Inflammatory macrophage treated with lipopolysaccharide for 4 hours (primary cell): ENCODE measurements at places on chromosomes 12 and 14.

DNA sequence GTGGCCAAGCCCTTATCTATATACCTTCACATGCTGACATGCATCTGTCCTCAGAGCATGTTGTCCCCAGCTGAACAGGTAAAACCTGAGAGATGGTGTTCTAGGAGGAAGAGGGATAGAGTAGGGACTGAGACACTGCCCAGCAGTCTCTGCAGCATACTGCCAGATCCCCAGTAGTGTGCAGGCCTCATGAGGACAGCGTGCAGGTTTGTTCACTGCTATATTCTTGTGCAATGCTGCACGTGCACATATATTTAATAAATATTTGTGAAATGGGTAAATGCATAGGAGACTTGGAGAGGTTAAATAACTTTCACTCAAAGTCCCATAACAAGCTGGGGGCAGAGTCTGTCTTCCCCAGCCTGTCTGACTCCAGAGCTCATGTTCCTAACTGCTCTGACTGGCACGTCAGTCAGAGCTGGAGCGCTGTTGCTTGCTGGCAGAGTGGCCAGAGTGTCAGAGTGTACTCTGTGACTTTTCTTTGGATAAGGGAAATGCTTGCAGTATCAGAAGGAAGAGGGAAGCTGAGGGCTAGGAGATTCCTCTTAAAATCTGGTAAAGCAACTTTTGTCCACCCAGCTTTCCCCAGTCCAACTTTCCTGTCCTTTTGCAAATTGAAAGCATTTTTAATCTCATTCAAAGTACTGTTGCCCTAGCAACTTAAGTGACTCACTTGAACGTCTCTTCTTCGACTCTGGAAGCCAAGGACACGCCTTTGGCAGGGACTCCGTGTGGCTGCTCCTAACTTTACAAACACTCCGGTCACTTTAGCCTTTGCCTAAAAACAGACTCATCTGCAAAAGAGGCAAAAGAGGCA is 14.9 kb upstream of the POLR3B start:
- DNase-seq: no peak

- no peak for DNase-seq
Measured at GRCh38 chr12:117890644-117891043, 78.1 kb downstream of the KSR2 start.

DNA sequence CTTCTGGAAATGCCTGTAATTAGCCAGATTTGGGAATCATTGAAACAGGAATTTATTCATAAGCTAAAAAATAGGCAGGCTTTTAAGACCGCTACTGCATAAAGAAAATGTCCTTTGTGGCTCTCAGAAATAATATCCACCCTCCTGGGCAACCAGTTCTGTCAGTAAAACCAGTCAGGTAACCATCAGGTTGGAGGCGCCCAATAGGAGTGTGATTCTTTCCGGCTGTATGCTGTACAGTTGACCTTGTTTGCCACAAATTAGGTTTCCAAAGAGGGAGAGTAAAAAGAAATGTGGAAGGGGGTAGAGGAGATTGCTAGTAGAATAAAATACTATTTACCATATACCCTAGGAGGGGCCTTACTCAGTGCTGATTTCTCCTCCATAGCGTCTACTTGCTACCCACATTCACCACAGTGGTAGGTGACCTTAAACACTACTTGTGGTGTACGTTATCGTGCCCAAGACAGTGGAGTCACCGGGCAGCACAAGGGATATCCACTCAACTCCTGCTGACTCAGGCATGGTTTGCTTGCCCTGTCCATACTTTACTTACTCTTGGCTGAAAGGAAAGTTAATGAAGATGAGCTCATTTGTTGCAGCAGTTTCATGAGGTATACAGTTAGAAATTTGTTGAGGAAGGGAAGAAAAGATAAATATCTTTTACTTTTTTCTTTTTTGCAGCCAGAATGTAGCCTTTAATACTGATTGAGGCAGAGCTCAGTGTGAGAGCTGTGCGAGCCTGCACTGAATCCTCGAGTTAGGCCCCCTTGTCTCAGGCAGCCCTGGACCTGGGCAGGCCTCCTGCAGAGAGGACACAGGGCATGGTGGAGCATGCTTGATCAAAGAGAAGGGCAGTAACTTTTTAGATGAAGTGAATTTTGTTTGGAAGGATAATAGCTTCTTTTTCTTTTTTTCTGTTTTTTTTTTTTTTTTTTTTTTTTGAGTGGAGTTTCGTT is 76.7 kb downstream of the DIP2B start:
- no peak for DNase-seq

GRCh38 chr14:35973770-35974169 is 147.6 kb downstream of the BRMS1L start:
- DNase-seq: no peak

GRCh38 chr12:52518574-52519386 is 1.4 kb downstream of the KRT5 start:
- no peak for DNase-seq

DNA sequence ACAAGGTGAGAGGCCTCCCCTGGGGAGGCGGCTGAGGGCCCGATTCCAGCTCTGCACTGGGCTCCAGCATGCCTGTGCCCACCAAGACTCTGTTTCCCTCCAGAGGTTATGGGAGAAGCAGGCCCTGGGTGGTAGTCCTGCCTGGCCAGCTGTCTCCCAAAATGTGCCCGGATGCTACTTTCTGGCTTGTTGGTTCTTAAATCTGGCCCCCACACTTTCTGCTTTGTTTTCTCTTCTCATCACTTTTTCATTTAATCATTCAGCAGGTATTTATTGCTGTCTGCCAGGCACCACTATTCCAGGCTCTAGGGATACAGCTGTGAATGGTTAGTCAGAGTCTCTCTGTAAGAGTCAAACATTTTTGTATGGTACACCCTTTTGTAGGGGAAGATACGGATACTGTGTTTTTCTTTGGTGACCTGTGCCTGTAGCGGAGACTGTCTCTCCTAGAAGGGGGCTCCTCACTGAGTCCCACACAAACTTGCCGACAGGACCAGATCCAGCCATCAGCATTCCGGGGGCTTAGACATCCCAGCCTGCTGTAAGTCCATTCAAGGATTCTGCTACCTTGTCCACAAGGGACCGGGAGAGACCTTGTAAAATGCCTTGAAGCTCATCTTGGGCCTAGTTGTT is 3.8 kb downstream of the DHRS2 start:
- no peak for DNase-seq

DNA sequence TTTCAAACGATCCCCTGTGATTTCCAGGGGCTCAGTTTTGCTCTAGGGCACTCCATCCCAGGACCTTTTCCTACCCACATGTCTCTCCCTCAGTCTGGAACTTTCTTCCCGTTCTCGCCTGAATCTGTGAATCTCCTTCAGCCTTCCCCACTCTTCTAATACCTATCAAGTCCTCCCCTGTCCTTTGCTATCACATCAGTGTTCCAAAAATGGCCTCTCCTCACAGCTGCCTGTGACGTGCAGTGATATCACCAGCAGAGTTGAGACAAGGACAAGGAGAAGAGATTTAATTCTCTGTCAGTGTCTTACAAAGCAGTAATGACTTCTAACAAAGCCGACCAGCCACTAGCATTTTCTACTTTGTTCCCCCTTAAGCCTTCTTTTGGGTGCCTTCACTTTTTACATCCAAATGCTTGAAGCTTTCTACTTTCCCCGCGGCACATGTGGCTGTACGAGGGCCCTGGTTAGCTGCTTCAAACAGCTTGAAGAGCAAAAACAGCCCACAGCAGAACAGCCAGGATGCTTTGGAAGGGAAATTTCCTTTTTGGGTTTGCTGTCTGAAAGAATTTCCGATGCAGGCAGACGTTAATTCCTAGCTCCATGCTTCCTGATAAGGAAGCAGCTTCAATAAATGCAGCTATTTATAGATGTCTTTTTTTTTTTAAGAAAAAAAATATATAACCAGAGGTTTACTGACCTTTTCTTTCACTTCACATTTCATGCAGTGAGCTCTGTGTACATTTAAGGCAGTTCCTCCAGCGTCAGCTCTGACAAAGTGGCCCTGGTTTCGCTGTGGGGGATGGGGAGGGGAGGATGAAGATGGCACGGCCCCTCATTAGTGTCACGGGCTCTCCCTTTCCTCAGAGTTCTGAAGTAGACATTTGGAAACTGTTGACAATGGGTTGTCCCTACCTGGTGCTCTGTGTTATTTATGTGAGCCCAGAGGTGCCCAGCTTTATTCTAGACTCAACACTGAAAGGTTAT is 109.3 kb downstream of the ETV6 start:
- DNase-seq: peak; percentile 89

- no peak for DNase-seq
Measured at GRCh38 chr12:12460935-12461922, 101.4 kb downstream of the DUSP16 start.

DNA sequence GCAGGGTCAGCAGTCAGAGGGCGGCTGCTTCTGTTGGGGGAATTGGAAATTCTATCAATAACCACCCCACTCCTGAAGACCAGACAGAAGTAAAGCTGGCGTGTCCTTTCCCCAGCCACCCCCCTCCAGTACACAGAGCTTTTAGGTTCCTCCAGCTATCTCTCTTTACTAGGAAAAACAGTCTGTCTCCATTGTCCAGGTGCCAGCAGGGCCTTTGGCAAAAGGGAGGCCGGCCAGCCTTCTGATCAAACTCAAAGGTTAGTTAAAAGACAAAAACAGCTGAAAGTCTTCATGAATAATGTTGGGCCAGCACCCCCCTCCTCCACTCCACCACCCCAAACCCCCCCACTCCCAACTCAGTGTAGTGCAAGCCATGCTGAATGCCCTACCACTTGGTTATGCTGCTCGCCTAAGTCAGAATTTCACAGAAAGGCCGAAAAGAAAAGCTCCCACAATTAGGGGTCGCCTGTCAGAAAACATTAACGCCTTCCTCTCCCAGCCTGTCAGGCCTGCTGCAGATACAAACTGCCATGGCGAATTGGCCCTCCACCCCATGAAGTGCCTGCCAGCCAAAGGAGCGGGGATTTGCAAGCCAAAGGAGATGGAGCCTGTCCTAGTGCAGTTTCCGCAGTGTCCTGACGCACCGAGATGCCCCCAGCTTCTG is 8.9 kb downstream of the ASCL1 start:
- no peak for DNase-seq

GRCh38 chr12:111221062-111222026 is 147.6 kb downstream of the PHETA1 start:
- DNase-seq: peak; percentile 71

GRCh38 chr14:93731753-93732152 is 56.5 kb downstream of the PRIMA1 start:
- no peak for DNase-seq

- no peak for DNase-seq
Measured at GRCh38 chr14:58415636-58416547, 11.4 kb downstream of the TIMM9 start.

GRCh38 chr12:113392988-113393579 is 10.6 kb downstream of the SDS start:
- no peak for DNase-seq

DNA sequence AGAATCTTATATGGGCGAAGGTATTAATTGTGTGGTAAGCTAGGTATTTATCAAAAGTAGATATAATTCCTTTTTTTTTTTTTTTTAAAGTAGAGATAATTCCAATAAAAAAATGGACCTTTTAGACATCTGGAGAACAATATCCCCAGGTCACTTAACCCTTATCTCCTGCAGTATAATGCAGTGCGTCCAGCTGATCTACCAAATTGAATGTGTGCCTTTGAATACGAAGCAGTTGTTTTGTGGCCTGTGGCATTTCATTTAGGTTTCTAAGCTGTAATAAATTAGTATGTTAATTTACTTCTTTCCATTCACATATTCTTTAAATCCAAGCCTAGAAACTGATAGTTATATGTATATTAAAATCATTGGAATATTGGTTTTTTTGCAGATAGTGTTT is 3.1 kb downstream of the FUT8 start:
- DNase-seq: no peak

DNA sequence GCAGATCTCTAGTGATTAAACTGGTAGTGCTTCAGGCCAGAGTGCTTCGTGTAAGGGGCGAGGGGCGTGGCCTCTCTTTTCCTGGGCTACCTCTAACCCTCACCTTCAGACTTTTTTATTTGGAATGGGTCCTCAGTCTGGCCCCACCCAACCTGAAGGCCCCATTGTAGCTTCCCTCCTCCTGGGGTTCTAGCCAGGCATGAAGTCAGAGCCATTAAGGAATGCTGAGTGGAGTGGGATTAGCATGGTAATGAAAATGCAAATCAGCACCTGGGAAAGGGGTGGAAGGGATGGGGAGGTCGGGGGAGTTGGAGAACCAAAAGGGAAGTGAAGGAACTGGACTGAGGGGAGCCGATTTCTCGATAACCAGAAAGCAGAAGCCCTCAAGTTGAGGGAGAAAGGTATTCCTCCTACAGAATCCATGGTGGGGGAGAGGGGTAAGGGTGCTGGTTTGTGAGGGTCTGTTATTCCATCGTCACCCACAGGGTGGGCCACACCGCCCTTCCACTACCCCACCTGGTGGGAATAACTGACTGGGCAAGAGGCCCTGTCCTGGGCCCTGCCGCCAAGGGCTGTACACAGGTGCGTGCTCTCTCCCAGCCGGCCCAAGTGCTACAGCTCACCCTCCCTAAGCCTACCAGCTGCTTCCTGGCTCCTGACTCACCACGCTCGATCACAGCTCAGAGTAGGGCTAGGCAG is 14.1 kb downstream of the ZFHX2 start:
- DNase-seq: no peak

DNA sequence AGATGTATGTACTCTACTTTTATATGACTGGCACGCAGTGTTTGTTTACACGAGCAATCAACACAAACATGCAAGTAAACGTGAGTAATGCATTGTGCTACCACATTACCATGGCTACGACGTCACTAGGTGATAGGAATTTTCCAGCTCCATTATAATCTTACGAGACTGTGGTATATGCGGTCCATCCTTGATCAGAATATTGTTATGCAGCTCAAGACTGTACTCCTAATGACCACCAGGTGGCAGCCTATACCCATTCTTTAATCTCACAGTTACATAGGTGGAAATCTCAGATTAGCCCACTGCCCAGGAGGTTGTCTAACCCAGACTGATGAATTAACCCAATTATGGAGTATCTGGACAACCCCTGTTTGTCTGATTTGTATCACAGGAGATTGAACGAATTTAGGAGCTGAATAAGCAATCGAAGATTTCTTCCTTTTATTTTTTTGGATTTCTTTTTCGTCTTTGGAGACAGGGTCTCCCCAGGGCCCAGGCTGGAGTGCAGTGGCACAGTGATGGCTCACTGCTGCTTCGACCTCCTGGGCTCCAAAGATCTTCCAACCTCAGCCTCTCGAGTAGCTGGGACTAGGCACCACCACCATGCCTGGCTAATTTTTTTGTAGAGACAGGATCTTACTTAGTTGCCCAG is 8.7 kb upstream of the TESPA1 start:
- peak; percentile 56 for DNase-seq

GRCh38 chr14:87111126-87111525 is 881.9 kb downstream of the GALC start:
- no peak for DNase-seq

GRCh38 chr12:57657744-57658143 is 24.7 kb upstream of the B4GALNT1 start:
- DNase-seq: no peak

DNA sequence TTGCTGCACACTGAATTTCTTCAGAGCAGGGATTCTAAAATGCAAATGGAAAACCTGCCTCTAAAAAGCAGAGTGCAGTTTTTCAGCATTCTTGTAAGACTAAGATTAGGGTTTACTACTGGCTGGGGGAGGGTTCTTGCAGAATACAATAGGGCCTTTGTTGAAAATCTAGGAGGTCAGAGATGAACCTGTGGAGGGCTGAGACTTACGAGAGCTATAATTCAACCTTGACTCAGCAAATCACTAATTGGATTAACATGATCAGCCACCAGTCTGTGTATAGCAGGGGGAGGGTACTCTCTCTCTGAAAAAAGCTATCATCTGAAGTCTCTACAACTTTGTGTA is 92.6 kb upstream of the HIF1A start:
- no peak for DNase-seq

- no peak for DNase-seq
Measured at GRCh38 chr14:100802179-100802578, 23.7 kb upstream of the MEG3 start.
